ENCODE measurements at places on chromosomes 13 and 19. TPM values are rescaled to one million over a fixed set of nuclear protein-coding genes. Genes with fewer than 3 reads are reported as not detected.
A peak's percentile ranks its signal among the peaks of the same experiment; 100 is the strongest.

GRCh38 chr13:80524447-80525215 is 183.7 kb upstream of the SPRY2 start:
- no peaks in the 10 kb centered on the region for H3K27me3 ChIP-seq
- no peak for DNase-seq
- no peak overlapping the region for H3K4me3 ChIP-seq
- H3K4me1 ChIP-seq, result no peaks in the 10 kb centered on the region

- H3K4me1 ChIP-seq, result peaks cover 27% of the 10 kb centered on the region
- peak overlapping the region; percentile 52 for H3K4me3 ChIP-seq
- no peaks in the 10 kb centered on the region for H3K36me3 ChIP-seq
- H3K27ac ChIP-seq, result peak overlapping the region; percentile 28
- peak; percentile 9 for DNase-seq
Observed at GRCh38 chr13:106490569-106491321, 44.7 kb downstream of the EFNB2 start.

GRCh38 chr13:20431687-20432384 is 93.8 kb downstream of the CRYL1 start:
- peaks cover 4% of the 10 kb centered on the region for H3K4me1 ChIP-seq
- H3K4me3 ChIP-seq, result no peak overlapping the region
- no peaks in the 10 kb centered on the region for H3K27me3 ChIP-seq
- H3K36me3 ChIP-seq, result peaks cover 7% of the 10 kb centered on the region
- H3K27ac ChIP-seq, result no peak overlapping the region

GRCh38 chr19:10812902-10813404 is 23.1 kb downstream of the TMED1 start:
- H3K4me3 ChIP-seq, result no peak overlapping the region
- DNase-seq, result no peak
- peaks cover 28% of the 10 kb centered on the region for H3K4me1 ChIP-seq
- no peaks in the 10 kb centered on the region for H3K27me3 ChIP-seq
- peaks cover 32% of the 10 kb centered on the region for H3K36me3 ChIP-seq

DNA sequence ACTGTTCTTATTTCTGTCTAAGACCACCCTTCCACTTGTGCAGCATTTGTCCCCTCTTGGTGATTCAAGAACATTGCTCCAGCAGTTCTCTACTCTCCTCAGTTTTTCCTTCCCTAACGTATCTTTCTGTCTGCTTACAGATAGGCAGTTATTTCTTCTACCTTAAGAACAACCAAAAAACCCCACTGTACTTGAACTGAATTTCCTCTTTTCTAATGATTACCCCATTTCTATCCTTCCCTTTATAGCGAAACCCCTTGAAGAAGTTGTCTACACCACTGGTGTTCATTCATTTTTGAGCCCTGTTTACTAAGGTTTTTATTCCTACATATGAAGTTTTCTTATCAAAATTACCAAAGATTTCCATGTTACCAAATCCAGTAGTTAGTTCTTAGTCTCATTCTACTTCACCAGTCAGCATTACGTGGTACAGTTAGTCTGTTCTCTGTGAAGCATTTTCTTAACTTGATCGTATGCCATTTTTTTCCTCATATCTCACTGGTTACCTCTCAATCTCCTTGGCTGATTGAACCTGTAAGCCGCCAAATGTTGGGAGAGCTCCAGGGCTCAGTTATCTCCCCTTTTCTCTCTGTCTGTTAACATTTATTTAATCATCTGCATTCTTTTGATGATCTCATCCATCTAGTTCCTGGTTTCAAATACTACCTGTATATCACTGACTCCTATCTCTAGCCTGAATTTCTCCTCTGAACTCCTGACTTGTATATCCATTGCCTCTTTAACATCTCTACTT is 9.0 kb downstream of the LSM14A start:
- no peak overlapping the region for H3K27ac ChIP-seq
- no peak overlapping the region for H3K4me3 ChIP-seq
- DNase-seq, result no peak
- H3K4me1 ChIP-seq, result peaks cover 75% of the 10 kb centered on the region

DNA sequence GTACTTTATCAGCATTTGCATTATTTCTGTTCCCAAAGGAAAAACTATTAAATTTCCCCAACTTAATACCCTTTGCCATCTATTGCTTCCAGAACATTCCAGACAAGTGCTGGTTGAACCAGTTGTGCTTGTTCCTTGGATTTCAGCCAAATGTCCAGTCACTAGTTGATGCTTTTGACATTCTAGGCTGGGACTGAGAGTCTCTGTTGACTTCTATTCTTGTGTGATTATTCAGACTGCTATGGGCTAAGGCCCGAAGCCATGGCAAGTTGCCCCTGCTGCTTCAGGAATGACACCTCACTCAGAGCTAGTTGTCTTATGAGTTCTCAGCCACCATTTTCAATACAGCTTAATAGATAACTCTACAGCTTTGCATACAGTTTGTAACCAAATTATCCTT is 458.1 kb upstream of the ARGLU1 start:
- H3K36me3 ChIP-seq, result no peaks in the 10 kb centered on the region
- no peaks in the 10 kb centered on the region for H3K4me1 ChIP-seq
- H3K27me3 ChIP-seq, result no peaks in the 10 kb centered on the region

Gene CPB2
- not detected for total RNA-seq

Gene FGF21
- not detected for total RNA-seq

Gene SYCN
- total RNA-seq, result not detected

Gene INAFM1
- 14.9 TPM for total RNA-seq

All from activated CD4-positive, alpha-beta T cell treated with anti-CD3 and anti-CD28 coated beads, Interleukin-2, amount 10 ng/mL, durations not matched to agents 7 days and 5 days (primary cell).